Adrenal gland (tissue), 19 donors: ENCODE measurements at places on chromosomes 3 and 15. TPM values are rescaled to one million over a fixed set of nuclear protein-coding genes. Genes with fewer than 3 reads are reported as not detected.
A peak's percentile ranks its signal among the peaks of the same experiment; 100 is the strongest.

Gene SLC51B
- not detected for total RNA-seq

Gene GP9
- not detected for total RNA-seq

Gene ITIH1
- 1.9 TPM for total RNA-seq

Gene CCR9
- not detected for total RNA-seq

Gene LMAN1L
- total RNA-seq = 0.28 TPM

Gene SNTN
- total RNA-seq = not detected

- H3K36me3 ChIP-seq = no peaks in the 10 kb centered on the region
- no peak for DNase-seq
- H3K4me1 ChIP-seq = peaks cover 40% of the 10 kb centered on the region
- no peaks in the 10 kb centered on the region for H3K27me3 ChIP-seq
- H3K27ac ChIP-seq = no peak overlapping the region
These were observed 9.2 kb downstream of the SNAP23 start for GRCh38 chr15:42504631-42505030.

- no peaks in the 10 kb centered on the region for H3K36me3 ChIP-seq
- H3K27me3 ChIP-seq = no peaks in the 10 kb centered on the region
These were observed 44.6 kb downstream of the EOMES start for GRCh38 chr3:27677565-27677964.

DNA sequence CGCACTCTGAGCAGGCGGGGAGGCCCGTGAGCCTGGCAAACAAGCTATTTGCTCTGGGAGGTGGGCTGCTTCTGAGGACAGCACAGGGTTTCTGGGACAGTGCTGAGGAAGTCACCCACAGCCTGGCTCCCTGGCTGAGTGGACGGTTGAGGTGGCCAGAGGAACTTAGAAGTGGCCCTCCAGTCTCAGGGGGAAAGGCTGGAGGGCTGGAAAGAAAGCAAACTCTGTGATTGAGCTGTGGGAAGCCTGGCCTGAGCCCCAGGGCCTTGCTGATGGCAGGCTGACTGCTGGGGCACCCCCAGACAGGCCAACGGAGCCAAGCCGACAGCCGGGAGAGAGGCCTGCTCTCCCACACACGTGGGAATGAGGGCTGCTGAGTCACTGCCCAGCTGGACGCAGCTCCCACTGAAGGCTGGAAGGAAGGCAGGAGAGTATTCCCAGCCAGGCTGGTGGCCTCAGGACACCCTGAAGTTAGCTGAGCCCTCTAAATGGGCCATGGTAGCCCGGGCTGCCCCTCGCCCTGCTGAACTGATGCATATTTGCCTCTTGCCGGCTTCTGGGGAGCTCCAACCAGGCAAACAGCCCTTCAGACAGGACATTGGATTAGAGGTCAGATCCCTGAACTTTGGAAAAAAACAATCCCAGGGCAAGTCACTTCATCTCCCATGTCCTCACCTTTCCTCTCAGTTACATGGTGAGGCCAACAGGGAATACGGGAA lies 98.0 kb upstream of the TLE3 start:
- no peak overlapping the region for H3K27ac ChIP-seq
- no peaks in the 10 kb centered on the region for H3K36me3 ChIP-seq
- H3K4me3 ChIP-seq = no peak overlapping the region

DNA sequence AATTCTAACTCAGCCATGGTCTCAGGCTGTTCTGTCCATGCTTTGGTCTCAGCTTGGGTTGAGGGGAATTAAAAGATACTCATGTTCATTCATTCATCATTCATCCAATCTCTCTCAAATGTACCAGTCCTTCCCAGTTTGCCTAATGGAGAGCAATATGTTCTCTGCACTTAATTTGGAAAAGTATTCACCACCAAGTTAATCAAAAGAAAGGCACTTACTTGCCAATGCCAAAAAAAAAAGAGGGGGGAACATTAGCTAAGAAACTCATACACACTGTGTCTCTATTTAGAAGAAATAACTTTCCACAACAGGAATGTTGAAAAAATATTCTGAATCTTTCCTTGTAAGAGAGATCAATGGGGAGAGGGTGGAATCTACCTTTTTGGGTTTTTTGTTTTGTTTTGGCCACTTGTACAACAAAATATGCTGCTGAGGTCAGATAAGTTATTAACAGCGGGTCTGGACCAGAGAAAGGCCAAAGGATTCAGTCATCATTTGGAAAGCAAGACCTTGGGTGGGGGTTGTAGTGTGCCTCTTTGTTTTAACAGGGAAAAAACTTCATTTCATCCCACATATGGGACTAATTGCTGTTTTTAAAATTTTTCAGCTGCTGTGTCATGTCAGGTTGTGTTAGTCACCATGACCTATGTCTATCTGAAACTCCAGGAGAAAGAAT lies 152.3 kb downstream of the FBN1 start:
- H3K4me3 ChIP-seq = no peak overlapping the region
- no peaks in the 10 kb centered on the region for H3K4me1 ChIP-seq
- peak overlapping the region; percentile 53 for H3K27ac ChIP-seq
- no peaks in the 10 kb centered on the region for H3K27me3 ChIP-seq

DNA sequence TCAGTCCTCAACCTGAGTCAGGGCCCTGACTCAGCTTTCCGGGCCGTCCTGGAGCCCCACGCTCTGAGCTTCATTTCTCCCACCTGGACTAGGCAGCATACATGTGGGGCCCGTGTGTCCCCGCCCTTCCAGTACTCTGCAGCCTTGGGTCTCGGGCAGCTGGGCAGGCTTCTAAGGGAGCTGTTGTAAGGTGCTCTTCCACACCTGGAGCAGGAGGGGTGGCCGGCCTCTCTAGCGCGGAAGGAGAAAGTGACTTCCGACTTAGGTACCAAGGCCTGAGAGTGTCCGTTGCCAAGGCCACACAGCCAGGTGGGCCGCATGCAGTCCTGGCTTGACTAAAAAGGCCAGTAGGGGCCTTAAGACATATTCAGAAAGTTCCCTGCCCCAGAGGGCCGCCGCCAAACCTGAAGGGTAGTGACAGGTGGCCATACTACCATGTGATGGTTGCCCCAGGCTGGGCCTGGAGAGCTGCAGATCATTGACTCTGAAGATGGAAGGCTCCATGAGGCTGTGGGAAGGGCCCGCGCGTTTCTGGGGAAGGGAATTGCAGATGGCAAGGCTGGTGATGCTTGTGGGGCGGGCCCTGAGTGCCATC lies 9.4 kb upstream of the SEMA3B start:
- no peak for DNase-seq
- no peak overlapping the region for H3K27ac ChIP-seq
- H3K36me3 ChIP-seq = peaks cover 41% of the 10 kb centered on the region

GRCh38 chr3:11541321-11542303 lies 102.1 kb downstream of the VGLL4 start:
- no peak overlapping the region for H3K4me3 ChIP-seq
- no peaks in the 10 kb centered on the region for H3K27me3 ChIP-seq
- no peaks in the 10 kb centered on the region for H3K4me1 ChIP-seq
- H3K27ac ChIP-seq = no peak overlapping the region

GRCh38 chr3:149247929-149248691 lies 26.5 kb upstream of the CP start:
- H3K36me3 ChIP-seq = no peaks in the 10 kb centered on the region
- DNase-seq = no peak

DNA sequence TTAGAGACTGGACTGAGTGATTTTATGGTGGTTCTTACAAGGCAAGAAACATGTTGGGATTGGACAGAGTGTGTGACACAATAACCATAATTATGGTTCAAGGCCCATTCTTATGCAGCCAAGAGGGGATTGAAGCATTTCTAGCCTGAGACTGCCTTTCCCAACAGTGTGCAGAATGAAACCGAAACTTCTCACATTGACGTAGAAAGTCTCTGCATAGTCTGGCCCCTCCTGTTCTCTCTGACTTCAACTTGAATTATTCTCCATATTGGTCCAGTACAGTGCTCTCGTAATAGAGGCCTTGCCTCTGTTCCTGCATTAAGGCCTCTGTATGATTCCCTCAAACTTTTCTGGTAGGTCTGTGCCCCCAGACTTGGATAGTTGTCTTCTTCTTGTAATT lies 138.3 kb downstream of the DIPK2A start:
- no peak for DNase-seq
- no peaks in the 10 kb centered on the region for H3K4me1 ChIP-seq
- H3K4me3 ChIP-seq = no peak overlapping the region
- no peak overlapping the region for H3K27ac ChIP-seq
- no peaks in the 10 kb centered on the region for H3K36me3 ChIP-seq

GRCh38 chr3:156787926-156788663 lies 38.1 kb upstream of the LEKR1 start:
- H3K4me1 ChIP-seq = peaks cover 13% of the 10 kb centered on the region
- H3K27ac ChIP-seq = no peak overlapping the region
- no peak overlapping the region for H3K4me3 ChIP-seq
- no peaks in the 10 kb centered on the region for H3K27me3 ChIP-seq
- DNase-seq = no peak
- no peaks in the 10 kb centered on the region for H3K36me3 ChIP-seq

DNA sequence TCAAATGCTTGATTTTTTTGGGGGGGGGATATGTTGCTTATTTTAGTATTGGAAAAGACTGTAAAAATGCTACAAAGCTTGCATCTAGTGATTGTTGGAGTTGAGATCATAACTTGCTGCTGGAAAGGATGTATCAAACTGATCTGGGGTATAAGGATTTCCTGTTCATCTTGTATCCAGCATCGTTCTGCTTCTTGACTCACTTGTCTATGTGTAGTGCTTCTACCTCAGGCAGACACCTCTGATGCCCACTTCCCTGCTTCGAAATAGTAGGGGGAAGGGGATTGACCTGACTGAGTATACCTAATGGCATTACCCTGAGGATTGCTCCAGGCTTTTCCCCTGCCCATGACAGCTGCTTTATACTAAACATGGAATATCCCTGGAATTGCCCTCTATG lies 42.7 kb downstream of the STT3B start:
- H3K27ac ChIP-seq = no peak overlapping the region
- no peak for DNase-seq
- H3K4me3 ChIP-seq = no peak overlapping the region
- peaks cover 24% of the 10 kb centered on the region for H3K4me1 ChIP-seq
- no peaks in the 10 kb centered on the region for H3K27me3 ChIP-seq

GRCh38 chr3:122462406-122462805 lies 46.5 kb upstream of the WDR5B start:
- no peak overlapping the region for H3K27ac ChIP-seq
- H3K4me3 ChIP-seq = no peak overlapping the region
- H3K27me3 ChIP-seq = no peaks in the 10 kb centered on the region
- peaks cover 7% of the 10 kb centered on the region for H3K4me1 ChIP-seq
- H3K36me3 ChIP-seq = peaks cover 34% of the 10 kb centered on the region
- DNase-seq = no peak

DNA sequence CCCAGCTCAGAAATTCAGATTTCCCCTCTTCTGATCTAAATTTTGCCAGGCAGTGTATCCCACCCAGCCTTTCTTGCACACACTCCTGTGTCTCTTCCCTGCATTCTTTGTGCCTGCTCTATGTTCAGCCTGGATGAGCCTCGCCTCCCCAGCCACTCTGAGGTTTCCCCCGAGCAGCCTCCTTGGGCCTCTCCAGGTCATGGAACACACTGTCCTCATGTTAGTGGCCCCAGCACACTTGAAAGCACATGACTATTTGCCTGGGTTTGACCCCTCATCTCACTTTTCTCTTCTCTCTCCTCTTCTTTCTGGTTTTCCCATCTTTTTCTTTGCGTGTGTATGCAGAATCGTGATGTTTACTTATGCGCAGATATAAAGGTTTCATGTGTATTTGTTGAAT lies 3.1 kb downstream of the THSD4 start:
- H3K4me3 ChIP-seq = no peak overlapping the region
- no peak for DNase-seq
- H3K4me1 ChIP-seq = no peaks in the 10 kb centered on the region
- no peak overlapping the region for H3K27ac ChIP-seq
- H3K27me3 ChIP-seq = no peaks in the 10 kb centered on the region

- peak overlapping the region; percentile 90 for H3K4me3 ChIP-seq
- H3K36me3 ChIP-seq = no peaks in the 10 kb centered on the region
- H3K27me3 ChIP-seq = no peaks in the 10 kb centered on the region
- peak; percentile 59 for DNase-seq
- H3K4me1 ChIP-seq = peaks cover 22% of the 10 kb centered on the region
- H3K27ac ChIP-seq = peak overlapping the region; percentile 92
These were observed 30.6 kb upstream of the ZSCAN2 start for GRCh38 chr15:84570164-84570735.

- no peaks in the 10 kb centered on the region for H3K36me3 ChIP-seq
- H3K4me3 ChIP-seq = no peak overlapping the region
- DNase-seq = peak; percentile 72
- H3K4me1 ChIP-seq = peaks cover 13% of the 10 kb centered on the region
These were observed 14.3 kb downstream of the TPRG1 start for GRCh38 chr3:189186101-189186500.

- no peaks in the 10 kb centered on the region for H3K36me3 ChIP-seq
- H3K4me1 ChIP-seq = peaks cover 17% of the 10 kb centered on the region
- H3K27me3 ChIP-seq = no peaks in the 10 kb centered on the region
- DNase-seq = peak; percentile 76
- peak within 1 kb of the TSS; percentile 13 for H3K4me3 ChIP-seq
These were observed at the start of gene TTC23 for GRCh38 chr15:99249270-99249841. Gene TTC23, minus strand, starts transcription at chr15:99249581. Its CDS starts 20,869 bp downstream, at chr15:99228712.

- no peak for DNase-seq
- no peak overlapping the region for H3K27ac ChIP-seq
- no peaks in the 10 kb centered on the region for H3K4me1 ChIP-seq
- no peaks in the 10 kb centered on the region for H3K27me3 ChIP-seq
- no peak overlapping the region for H3K4me3 ChIP-seq
These were observed 35.4 kb downstream of the MASP1 start for GRCh38 chr3:187256051-187256616.

DNA sequence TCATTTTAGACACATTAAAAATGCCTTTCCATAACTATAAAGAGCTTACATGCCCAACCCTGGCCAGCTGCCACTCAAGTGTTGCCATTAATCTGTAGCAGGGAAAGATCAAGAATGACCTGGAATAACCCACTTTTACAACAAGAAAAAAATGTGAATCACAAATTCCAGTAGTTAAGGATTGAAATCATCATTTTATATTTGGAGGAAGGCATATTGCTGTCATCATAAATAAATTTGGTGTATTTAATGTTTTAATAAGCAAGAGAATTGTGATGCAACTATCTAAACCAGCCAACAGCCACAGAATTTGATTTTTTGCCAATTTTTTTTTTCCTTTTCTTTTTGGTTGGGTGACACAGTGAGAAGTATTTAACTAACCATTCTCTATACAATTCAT lies 240.0 kb upstream of the SEMA6D start:
- no peak overlapping the region for H3K27ac ChIP-seq
- H3K27me3 ChIP-seq = no peaks in the 10 kb centered on the region
- peaks cover 6% of the 10 kb centered on the region for H3K4me1 ChIP-seq
- DNase-seq = no peak

- H3K4me3 ChIP-seq = no peak overlapping the region
- no peak overlapping the region for H3K27ac ChIP-seq
- no peaks in the 10 kb centered on the region for H3K4me1 ChIP-seq
- no peaks in the 10 kb centered on the region for H3K36me3 ChIP-seq
- DNase-seq = no peak
- no peaks in the 10 kb centered on the region for H3K27me3 ChIP-seq
These were observed 13.0 kb downstream of the SUCLG2 start for GRCh38 chr3:67641451-67641850.
